T-cell (primary cell): ENCODE measurements at places on chromosomes 2 and 18. TPM values are rescaled to one million over a fixed set of nuclear protein-coding genes. Genes with fewer than 3 reads are reported as not detected.

DNA sequence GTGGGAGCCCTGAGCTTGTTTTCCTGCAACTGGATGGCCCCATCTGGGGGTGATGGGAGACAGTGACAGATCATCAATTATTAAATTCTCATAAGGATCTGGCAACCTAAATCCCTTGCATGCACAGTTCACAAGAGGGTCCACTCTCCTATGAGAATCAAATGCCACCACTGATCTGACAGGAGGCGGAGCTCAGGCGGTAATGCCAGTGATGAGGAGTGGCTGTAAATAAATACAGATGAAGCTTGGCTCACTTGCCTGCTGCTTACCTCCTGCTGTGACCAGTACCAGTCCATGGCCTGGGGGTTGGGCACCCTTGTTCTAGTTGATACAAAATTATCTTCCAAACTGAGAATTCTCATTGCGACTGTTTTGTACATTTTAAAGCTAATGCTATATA lies 258.6 kb downstream of the CTNNA2 start:
- H3K27ac ChIP-seq = no peak overlapping the region
- no peak for DNase-seq
- H3K4me3 ChIP-seq = no peak overlapping the region
- no peaks in the 10 kb centered on the region for H3K4me1 ChIP-seq

GRCh38 chr2:32250290-32250689 lies 14.4 kb downstream of the NLRC4 start:
- no peak overlapping the region for H3K4me3 ChIP-seq
- H3K4me1 ChIP-seq = no peaks in the 10 kb centered on the region
- DNase-seq = no peak

DNA sequence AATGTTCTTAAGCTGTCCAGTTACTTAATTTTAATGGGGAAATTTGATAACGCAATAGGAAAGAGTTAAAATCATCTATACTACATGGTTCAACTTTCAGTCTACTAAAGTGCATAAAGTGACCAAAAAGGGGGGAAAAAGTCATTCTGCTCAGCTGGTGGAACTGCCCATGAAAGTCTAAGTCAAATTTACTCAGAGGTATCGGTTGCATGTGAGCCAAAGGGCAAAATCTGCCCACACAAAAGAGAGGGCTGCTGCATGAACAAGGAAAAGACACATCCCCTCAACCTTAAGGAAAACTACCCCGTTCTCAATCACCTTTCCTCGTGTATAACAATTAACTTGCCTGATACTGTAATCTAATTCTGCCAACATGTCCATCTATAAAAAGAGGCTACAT lies 126.1 kb downstream of the TCF4 start:
- H3K27me3 ChIP-seq = no peaks in the 10 kb centered on the region
- H3K4me1 ChIP-seq = no peaks in the 10 kb centered on the region
- no peaks in the 10 kb centered on the region for H3K36me3 ChIP-seq
- H3K27ac ChIP-seq = no peak overlapping the region
- DNase-seq = no peak

DNA sequence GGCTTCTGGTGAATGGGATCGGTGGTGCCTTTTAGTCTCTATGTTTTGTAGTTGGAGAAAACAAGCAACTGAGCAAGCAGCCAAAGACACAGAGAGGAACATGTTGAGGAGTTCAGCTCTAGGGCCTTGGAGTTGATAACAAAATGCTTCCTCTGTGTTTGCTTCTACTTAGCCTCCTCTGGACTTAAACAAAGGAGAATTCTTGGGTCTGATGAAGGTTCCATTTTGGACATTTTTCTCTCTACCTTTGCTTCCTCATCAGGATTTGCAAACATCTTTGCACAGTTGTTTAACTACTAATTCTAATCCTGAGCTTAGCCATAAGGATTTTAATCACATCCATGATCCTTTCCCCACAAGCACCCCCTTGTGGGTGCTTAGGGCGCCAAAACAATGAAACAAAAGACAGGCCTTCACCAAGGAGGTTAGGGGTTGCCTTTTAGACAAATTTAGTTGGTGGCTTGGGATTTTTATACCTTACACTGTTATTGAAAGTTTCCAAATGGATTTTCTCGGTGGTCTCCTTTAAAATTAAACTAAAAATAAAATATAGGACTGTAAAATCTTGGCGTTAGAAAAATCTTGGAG lies 148.5 kb upstream of the SATB2 start:
- no peaks in the 10 kb centered on the region for H3K4me1 ChIP-seq
- no peaks in the 10 kb centered on the region for H3K27me3 ChIP-seq
- H3K36me3 ChIP-seq = no peaks in the 10 kb centered on the region
- no peak for DNase-seq
- H3K4me3 ChIP-seq = no peak overlapping the region

The SLC14A1 gene
- total RNA-seq = 30.8 TPM

The MPPE1 gene
- total RNA-seq = 80.8 TPM

The NAPG gene
- total RNA-seq = 33.4 TPM
